ENCODE measurements at places on chromosomes 7 and 10.

- no peak for DNase-seq
Measured at GRCh38 chr10:86663576-86664339, 4.6 kb upstream of the LDB3 start.

DNA sequence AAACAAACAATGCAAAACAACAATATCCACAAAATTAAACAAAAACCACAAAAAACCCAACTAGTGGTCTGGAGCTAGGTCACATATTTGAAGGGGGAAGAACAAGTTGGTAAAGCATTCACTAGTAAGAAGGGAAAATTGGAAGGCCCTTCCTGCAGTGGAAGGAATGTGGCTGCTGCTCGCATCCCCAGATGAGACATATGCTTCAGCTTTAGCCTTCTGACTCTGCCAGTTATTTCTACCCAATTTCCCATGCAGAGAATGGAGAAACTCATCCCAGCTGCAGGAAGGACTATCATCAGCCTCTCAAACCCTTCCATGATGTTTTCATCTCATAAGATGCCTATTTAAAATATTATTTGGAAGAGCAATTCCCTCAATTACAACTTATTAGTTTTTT lies 176.6 kb downstream of the BMPER start:
- DNase-seq: no peak

GRCh38 chr7:73647725-73648592 lies 19.7 kb upstream of the VPS37D start:
- no peak for DNase-seq

DNA sequence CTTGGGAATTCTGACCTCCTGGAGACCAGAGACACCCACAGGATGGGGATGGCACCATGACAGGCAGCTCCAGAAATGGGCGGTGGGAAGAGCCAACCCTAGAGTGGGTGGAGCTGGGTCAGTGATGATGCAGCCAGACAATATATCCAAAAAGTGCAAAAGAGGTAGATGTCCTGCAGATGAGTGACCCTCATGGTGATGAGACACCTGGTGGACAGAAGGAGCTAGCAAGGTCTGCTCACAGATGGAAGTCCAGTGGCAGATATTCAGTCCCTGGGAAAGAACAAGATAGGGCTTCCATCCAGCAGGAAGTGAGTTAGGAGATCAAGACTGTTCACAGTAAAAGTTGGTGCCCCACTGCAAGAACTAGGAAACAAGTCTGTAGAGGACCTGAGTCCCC lies 19.2 kb upstream of the GRB10 start:
- DNase-seq: no peak

- no peak for DNase-seq
Measured at GRCh38 chr7:128362670-128363069, 1.2 kb upstream of the PRRT4 start.
